ENCODE measurements at places on chromosomes 11 and 22.

DNA sequence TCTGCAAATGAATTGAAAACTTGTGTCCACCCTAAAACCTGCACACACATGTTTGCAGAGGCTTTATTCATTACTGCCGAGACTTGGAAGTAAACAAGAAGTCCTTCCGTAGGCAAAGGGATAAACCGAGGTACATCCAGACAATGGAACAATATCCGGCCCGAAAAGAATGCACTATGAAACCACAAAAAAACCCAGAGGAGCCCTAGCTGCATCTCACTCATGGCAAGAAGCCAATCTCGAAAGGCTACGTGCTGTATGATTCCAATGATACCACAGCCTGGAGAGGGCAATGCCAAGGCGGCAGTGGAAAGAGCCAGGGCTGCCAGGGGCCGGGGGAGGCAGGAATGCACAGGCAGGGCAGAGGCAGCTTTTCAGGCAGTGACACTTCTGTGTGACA is 3.2 kb upstream of the MRPL23 start:
- DNase-seq = no peak

DNA sequence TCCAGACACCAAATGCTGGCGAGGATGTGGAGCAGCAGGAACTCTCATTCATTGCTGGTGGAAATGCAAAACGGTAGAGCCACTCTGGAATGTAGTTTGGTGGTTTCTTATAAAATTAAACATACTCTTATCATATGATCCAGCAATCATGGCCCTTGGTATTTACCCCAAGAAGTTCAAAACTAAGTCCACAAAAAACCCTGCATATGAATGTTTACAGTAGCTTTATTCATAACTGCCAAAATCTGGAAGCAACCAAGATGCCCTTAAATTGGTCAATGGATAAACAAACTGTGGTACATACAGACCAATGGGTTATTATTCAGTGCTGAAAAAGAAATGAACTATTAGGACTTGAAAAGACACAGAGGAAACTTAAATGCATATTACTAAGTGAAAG is 87.8 kb downstream of the APOL5 start:
- no peak for DNase-seq

DNA sequence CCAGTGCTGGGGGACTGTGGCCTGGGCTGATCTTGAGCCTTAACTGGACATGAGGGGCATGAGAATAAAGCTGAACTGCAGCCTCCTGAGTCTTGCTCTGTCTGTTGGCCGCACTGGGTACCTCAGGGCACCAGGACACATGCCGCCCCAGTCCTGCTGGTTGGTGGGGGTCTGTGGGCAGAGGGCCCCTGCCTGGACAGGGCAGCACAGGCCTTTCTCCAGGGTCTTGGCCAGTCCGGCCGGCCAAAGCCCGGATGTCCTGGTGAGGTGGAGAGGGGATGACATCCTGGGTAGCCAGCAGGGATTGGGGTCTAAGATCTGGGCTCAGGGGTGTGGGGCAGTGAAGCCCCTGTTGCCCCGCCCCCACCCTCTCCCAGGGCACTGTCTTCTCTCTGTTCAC is 1.5 kb upstream of the RPS6KA4 start:
- DNase-seq = no peak

DNA sequence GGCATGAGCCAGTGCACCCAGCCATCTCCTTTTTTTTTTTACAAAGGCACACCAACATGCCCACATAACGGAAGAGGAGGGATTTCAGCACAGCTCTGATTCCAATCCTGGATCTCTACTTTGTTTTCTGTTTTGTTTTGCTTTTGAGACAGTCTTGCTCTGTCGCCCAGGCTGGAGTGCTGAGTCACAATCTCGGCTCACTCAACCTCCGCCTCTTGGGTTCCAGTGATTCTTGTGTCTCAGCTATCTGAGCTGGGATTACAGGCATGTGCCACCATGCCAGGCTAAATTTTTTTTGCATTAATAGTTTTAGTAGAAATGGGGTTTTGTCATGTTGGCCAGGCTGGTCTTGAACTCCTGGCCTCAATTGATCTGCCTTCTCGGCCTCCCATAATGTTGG is 28.1 kb downstream of the VSTM5 start:
- no peak for DNase-seq

- no peak for DNase-seq
Observed at GRCh38 chr22:44409211-44409973, 88.6 kb downstream of the RTL6 start.

- DNase-seq = no peak
Observed at GRCh38 chr11:27401280-27401832, 38.3 kb upstream of the CCDC34 start.

GRCh38 chr11:125199915-125200314 is 35.4 kb downstream of the PKNOX2 start:
- no peak for DNase-seq

- DNase-seq = no peak
Observed at GRCh38 chr11:8102965-8103364, 22.0 kb downstream of the TUB start.

DNA sequence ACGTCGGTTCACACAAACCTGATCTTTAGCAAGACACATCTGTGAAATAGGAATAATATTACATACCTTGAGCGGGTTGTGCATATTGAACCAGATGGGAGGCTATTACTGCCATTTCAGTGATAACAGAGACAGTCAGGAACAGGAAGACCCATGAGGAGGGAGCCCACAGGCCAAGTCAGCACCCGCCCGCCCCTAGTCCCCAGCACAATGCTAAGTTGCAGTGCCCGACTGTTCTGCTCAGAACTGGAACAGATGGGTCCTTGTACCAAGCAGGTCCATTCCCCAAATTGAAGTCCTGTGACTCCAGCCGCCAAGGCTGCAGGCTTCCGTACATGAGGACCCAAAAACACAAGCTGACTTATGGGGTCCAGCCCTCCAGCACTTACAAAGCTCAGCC is 9.3 kb downstream of the CXCR5 start:
- no peak for DNase-seq

- no peak for DNase-seq
Observed at GRCh38 chr11:3810951-3811350, 2.6 kb downstream of the PGAP2 start.

- DNase-seq = no peak
Observed at GRCh38 chr11:91156041-91156440, 933.2 kb upstream of the CHORDC1 start.

GRCh38 chr11:102733232-102733875 is 8.6 kb upstream of the MMP8 start:
- peak; percentile 4 for DNase-seq

DNA sequence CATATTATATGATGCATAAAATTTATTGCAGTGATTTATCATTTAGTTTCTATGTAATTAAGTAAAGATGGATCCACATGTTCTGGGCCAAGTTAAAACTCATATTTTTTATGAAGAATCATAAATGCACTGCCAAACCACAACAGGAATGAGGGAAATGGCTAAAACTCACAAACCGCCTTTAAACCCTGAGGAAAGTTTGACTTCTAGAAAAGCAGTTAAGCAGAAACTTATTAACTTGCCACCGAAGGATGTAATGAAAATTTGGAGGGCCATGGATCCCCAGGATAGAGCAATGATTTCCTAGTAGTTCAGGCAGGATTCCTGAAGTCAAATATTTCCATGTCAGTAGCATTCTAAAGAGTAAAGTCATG is 218.3 kb upstream of the CTSC start:
- DNase-seq = no peak

DNA sequence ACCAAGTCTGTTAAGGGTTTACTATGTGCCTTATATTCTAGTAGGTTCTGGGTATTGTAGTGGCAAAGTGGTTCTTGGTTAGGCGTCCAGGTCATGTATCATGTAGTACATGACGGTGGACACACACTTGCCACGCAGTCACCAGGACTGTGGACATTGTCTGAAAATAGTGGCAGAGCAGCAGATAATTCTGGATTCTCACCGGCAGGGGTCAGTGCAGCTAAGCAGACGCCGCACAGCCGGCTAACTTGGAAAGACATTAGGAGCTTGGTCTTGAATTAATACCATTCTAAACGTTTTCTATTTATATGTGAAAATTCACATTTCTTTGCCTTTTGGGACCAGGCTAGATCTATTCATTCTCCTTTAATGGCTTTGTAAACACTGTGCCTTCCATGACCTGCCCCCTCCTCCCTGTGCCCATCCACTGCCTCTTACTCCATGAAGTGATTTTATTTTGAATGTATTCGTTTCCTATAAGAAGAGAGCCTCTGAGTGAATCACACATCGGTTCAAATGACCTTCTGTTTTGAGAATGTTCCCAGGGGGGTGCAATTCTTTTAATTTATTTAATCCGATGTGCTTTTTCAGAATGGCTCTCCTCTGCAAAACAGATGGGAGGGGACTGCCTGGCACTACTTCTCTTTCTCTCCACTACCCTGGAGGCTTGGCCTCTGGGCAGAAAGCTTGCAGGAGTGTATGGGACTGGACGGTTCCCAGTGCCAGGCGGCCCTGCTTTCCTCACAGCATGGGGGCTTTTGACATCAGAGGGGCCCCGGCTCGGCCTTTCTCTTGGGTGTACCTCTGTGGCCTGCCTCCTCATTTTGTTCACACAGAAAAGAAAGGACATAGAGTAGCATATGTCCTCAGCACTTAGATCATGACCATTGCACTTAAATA is 378.0 kb downstream of the NTM start:
- no peak for DNase-seq

Data from activated naive CD4-positive, alpha-beta T cell treated with Interleukin-2 at 50 U/mL for 16 hours (primary cell).